NK-92 treated with Interleukin-12 subunit alpha and Interleukin-12 subunit beta, amount 100 ng/mL, for 24 hours (cell line): ENCODE measurements at places on chromosomes 16 and 17.

- no peak for DNase-seq
These were observed 556 bp upstream of the MYH2 start for GRCh38 chr17:10550014-10550413.

DNA sequence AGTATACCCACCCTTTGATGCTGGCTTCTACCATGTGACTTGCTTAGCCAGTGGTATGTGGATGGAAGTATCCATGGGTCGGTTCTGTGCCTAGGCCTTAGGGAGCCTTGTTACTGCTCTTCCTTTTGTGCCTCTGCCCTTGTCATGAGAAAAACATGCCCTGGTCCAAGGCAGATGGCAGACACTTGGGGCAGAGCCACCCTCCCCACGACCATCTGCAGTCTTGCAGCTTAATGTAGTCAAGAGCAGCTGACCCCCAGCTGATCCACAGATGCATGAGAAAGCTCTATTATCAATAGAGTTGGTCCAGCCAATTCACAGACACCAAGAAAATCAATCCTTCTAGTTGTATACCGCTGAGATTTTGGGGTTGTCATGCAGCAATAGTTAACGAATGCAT lies 95.7 kb downstream of the SLC39A11 start:
- DNase-seq = no peak

DNA sequence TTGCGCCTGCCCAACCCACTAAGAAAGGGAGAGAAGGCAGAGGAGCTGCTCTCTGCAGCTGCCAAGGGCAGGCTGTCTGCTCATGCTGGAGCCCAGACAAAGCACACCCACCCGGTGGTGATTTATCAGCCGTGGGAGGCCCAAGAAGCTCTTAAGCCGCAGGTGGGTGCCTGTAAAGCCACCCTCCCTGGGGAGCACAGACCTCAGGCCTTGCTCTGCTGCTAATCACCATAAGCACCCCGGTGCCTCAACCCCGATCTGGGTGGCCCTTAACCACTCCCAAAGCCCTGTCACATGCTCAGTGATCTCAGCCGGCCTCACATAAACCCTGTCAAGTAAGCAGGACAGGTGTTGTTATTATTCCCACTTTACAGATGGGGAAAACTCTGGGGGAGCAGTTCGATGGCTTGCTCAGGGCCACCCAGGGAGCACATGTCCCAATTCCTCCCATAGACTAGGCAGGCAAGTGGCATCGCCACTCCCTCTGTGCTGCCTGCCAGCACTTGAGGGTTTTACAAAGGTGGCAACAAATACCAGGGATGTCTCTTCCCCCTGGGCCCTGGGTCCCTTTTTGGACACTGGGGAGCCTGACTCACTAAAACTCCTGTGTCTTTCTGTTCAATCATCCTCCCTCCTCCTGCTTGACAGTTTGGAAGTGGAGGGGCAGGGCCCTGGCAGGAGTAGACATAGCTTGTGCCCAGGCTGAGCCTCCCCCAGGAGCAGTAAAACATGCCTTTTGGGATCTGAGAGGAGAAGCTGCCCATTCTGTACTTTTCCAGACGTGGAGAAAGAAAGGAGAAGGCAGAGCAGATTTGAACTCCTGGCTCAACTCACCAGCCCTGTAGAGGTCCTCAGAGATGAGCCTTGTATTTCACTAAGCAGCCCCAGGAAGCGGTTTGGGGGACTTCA lies 299.3 kb downstream of the SOX9 start:
- no peak for DNase-seq

- DNase-seq = no peak
These were observed 11.0 kb upstream of the SLC25A19 start for GRCh38 chr17:75300280-75300679.

- DNase-seq = no peak
These were observed 3.4 kb downstream of the HOXB3 start for GRCh38 chr17:48586355-48587258.

GRCh38 chr17:83123896-83124801 lies 44.7 kb downstream of the METRNL start:
- DNase-seq = no peak

GRCh38 chr17:1484676-1485422 lies 7.6 kb downstream of the MYO1C start:
- no peak for DNase-seq

DNA sequence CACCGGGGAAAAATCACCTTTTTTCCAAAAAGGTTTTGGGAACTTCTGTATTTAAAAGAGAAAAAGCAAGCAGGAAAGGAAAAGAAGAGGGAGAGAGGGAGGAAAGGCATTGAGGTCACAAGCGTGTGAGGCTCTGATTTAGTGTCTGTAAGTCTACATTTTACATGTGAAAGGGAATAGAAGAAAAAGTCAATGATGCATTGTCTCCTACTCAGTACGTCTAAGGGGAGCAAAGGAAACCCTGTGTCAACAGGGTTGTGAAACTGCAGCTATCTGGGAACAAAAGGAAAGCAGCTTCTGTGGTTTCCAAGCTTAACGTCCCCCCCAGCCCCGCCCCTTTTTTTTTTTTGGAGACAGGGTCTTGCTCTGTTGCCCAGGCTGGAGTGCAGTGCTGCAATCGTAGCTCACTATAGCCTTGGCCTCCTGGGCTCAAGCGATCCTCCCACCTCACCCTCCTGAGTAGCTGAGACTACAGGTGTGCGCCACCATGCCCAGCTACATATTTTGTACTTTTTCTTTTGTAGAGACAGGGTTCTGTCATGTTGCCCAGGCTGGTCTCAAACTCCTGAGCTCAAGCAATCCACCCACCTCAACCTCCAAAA lies 1.8 kb upstream of the CDC42EP4 start:
- DNase-seq = no peak

- no peak for DNase-seq
These were observed 70.5 kb upstream of the GNG13 start for GRCh38 chr16:870856-871561.

DNA sequence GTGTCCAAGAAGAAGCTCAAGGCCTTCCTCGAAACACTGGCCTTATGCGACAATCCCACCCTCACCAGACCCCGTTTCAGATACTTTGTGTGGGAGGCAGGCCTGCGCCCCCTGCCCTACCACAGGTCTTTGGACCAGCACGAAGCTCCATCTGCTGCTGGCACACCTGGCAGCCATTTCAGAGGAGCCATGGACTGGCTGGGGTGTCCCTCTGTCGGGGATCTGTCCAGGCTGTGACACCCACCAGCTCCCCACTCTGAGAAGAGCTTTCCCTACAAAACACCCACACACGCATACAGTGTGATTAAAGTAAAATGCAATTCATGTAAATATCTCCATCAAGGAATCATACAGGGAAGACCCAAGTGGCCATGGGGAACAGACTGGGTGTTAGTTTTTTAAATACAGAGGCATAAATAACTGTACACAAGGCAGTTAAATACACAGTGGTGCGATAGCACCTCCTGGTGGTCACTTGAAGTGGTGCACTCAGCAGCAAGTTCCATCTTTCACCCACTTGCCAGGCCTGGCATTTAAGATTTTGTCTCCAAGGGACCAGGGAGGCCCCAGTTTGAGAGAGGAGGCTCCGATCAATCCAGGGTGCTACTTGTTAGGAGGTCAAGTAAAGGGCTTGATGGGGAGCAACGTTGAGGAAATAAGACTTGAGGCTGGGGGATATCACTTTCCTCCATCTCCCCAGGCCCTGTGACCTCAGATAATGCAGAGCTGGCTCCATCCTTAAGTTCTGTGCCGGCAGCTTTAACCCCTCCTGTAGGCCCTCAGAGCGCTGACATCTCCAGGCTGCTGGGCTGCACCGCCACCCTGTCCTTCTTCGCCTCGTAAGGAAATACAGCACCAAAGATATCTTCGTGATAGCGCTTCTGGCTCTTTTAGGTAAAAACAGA lies 43.6 kb downstream of the NOS2 start:
- peak; percentile 9 for DNase-seq

DNA sequence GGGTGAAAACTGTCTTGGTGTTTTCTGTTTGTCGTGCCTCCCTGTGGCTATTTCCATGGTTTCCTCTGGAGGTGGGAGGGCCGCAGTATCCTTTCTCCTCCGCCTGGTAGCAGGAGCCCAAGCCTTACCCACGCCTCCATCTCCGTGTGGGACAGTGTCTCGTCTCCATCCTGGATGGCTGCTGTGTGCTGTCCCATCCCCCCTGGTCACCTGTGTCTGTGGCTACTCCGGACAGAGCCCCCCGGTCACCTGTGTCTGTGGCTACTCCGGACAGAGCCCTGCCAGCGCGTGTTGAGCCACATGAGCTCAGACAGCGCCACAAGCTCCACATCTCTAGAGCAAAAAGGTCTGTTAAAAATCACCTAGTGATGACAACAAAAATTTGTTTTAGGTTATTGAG lies 198.2 kb upstream of the CHMP6 start:
- DNase-seq = no peak

DNA sequence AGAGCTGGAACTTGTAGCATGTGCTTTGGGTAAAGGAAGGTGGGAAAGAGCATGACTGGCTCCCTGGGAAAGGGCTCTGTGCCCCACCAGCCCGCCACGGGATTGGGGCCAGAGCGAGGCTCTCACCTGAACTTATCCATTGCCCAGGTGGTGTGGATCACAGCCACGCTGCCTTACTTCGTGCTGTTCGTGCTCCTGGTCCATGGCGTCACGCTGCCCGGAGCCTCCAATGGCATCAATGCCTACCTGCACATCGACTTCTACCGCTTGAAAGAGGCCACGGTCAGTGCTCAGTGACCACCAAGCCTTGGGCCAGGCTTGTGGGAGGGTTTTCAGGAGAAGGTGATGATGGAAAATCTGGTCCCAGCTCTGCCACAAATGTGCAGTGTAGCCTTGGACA lies 36.0 kb downstream of the SLC6A2 start:
- DNase-seq = no peak

- no peak for DNase-seq
These were observed 9.3 kb downstream of the NUBP1 start for GRCh38 chr16:10752843-10753523.

DNA sequence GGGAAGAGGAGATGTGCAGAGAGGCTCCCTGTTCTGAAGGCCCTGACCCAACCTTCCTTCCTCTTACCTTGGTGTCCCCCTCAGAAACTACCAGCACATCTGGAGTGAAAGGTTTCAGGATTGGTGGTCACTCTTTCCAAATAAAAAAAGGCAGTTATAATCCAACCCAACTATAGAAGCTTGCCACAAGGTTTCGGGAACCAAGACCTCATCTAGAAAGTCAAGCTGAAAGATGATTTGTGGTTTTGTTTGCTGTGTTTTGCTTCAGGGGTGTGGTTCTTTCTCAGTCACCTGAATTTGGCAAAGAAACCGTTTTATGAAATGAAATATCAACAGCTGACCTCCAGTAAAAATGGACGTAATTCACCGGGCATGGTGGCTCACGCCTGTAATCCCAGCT lies 19.3 kb downstream of the SHMT1 start:
- DNase-seq = no peak

- DNase-seq = no peak
These were observed 236.4 kb upstream of the AXIN2 start for GRCh38 chr17:65797809-65798208.
